ENCODE measurements at places on chromosomes 2 and 18.
A peak's percentile ranks its signal among the peaks of the same experiment; 100 is the strongest.

GRCh38 chr2:170324640-170325046 is 146.7 kb downstream of the MYO3B start:
- DNase-seq, result peak; percentile 2

GRCh38 chr2:15557887-15558311 is 3.2 kb downstream of the NBAS start:
- no peak for DNase-seq

GRCh38 chr2:202718614-202719013 is 83.8 kb downstream of the FAM117B start:
- DNase-seq, result no peak

- DNase-seq, result peak; percentile 12
Measured at GRCh38 chr2:69694894-69695849, 46.8 kb upstream of the ANXA4 start.

GRCh38 chr2:1350111-1350510 is 63.2 kb upstream of the TPO start:
- DNase-seq, result no peak

- peak; percentile 47 for DNase-seq
Measured at GRCh38 chr2:71100195-71100964, 29.6 kb downstream of the MCEE start.

DNA sequence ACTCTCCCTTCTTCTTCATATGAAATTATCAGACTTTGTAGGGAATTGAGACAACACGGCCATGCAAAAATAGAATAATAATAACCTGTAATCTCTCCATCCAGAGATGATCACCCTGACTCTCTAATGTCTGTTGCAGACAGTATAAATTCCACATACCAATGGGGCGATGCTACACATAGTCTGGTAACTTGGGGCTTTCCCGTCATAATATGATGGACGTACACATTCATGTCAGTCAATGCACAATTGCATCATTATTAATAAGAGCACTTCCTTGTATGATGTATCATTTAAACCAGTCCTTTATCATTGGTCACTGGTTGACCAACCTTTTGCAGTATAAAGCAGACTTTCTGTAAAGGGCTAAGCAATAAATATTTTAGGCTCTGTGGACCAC is 39.5 kb upstream of the SCLY start:
- DNase-seq, result no peak

DNA sequence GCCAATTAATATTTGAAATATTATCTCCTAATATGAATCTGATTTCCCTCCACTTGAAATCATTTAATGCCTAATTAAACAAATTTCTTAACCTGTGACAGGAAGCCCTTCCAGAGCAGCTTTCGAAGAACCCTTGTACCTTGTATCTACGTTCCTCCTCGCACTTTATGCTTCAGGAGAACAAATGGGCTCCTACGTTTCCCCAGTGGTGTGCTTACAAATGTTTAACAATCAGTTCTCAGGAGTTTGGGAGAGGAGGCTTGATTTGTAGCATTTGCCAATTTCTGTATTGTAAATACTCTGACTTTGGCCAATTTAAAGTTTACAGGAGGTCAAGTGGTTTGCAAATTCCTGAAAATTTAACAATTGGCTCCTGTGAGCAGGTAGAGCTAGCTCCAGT is 327.8 kb downstream of the THSD7B start:
- no peak for DNase-seq

DNA sequence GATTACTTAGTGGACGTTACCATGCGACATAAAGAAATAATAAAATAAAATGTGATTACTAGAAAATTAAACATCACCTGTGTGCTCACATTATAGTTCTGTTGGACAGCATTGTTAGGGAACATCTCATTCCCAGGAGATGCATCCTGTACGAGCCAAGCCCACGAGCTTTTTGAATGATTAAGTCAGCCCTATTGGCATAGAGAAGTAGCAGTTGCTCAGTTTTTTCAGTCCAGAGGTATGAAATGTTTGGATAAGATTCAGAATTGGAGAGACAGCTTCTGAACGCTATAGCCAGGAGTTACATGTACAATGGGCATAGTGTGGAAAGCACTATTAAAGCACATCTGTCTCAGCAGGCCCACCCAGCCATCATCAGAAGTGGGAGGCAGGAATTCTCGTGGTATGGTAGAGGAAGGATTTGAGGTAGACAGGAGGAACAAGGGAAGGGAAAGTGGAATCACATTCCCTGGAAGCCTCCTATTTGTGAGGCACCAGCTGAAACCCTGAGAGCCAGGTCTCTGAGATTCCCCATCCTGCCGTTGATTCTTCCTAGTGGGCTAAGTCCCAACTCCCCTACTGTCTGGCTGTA is 8.6 kb downstream of the SPATS2L start:
- no peak for DNase-seq

DNA sequence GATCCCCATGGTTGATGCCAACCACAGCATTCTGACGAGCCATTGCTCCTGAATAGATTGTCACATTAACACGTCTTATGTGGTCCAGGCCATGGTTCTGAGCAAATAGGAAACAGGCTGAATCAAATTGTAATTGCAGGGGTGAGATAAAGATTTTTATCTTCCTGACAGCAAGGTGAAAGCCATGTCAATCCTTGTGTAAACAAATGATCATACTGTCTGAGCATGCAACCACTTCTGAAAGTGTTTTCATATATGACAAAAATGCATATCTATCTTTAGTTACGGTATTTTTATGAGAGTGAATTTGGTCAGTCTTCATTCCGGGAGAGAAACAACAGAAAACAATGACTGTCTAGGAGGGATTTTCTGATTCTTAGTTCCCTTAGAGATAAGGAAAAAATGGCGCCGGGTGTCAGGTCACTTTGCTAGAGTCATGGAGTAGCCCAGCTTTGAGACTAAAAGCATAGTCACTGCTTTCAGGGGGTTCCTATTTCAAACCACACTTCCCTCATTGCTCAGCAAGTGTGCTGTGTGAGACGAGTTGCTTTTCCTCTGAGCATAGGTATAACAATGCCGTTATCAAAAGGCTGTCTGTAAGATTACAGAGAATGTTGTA is 958.9 kb downstream of the DCDC2C start:
- DNase-seq, result no peak

DNA sequence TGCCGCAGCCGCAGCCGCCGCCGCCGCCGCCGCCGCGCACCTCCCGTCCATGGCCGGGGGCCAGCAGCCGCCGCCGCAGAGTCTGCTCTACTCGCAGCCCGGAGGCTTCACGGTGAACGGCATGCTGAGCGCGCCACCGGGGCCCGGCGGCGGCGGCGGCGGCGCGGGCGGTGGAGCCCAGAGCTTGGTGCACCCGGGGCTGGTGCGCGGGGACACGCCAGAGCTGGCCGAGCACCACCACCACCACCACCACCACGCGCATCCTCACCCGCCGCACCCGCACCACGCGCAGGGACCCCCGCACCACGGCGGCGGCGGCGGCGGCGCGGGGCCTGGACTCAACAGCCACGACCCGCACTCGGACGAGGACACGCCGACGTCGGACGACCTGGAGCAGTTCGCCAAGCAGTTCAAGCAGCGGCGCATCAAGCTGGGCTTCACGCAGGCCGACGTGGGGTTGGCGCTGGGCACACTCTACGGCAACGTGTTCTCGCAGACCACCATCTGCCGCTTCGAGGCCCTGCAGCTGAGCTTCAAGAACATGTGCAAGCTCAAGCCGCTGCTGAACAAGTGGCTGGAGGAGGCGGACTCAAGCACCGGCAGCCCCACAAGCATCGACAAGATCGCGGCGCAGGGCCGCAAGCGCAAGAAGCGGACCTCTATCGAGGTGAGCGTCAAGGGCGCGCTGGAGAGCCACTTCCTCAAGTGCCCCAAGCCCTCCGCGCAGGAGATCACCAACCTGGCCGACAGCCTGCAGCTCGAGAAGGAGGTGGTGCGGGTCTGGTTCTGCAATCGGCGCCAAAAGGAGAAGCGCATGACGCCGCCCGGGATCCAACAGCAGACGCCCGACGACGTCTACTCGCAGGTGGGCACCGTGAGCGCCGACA is 2.4 kb downstream of the POU3F3 start:
- no peak for DNase-seq

- DNase-seq, result no peak
Measured at GRCh38 chr2:101830555-101830954, 133.0 kb downstream of the MAP4K4 start.

DNA sequence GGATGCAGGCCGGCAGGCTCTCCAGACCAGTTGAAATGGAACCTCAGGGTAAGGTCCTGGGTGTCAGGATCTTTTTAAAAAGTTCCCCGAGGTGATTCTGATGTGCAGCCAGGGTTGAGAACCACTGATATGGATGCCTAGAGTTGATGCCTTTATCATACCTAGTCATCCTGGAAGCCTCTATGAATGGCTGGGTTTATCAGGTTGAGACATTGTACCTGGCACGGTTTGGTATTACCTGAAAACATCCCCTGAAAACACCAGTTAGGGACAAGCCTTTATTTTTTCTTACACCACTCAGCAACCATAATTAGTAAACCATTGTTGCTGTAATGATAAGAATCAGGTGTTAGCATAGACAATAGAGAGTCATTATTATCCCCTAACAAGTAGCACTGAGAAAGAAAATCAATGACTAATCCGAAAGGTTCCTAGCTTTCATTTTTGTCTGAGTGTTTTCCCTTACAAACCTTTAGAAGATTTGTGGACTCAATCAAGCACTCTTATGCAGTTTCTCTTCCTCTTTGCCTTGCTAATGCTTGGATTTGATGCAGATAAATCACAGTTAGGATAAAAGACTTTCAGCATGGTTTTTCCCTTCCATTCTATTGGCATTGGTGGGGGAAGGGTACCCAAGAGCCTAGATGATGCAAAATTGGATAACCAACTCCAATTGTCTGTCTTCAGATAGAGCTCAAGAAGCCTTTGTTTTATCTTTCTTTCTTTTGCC is 116.5 kb upstream of the LYPD6 start:
- no peak for DNase-seq

DNA sequence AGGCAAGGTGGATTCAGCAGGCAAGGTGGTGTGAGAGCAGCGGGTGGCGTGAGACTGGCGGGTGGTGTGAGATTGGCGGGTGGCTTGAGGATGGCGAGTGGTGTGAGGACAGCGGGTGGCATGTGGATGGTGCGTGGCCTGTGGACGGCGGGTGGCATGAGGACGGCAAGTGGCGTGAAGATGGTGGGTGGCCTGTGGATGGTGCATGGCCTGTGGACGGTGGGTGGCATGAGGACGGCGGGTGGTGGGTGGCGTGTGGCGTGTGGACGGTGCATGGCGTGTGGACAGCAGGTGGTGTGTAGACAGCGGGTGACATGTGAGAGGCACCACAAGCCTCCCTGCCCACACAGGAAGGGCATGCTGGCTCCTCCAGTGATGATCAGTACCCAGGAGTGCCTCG is 186.9 kb upstream of the SALL3 start:
- no peak for DNase-seq

DNA sequence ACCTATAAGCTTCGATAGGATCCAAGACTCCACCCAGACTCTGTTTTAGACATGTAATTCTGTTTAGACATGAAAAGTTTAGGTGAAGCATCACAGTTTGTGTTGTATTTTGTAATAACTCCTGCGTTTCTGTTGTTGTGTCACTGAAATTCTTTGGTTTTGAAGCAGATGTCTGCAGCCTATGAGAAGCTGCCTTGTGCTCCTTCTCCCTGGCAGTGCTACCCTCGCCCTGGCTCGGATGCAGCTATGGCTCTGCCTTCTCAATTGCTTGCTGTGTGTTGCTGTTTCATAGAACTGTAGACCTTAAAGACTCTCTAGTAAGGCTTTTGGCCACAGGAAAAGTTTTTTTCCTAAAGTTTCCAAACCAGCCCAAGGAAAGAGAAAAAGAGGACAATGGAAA is 40.2 kb upstream of the ZNF638 start:
- DNase-seq, result no peak

- no peak for DNase-seq
Measured at GRCh38 chr2:68732036-68732932, 2.3 kb upstream of the ARHGAP25 start.

GRCh38 chr2:144233317-144233716 is 286.6 kb downstream of the ZEB2 start:
- no peak for DNase-seq

DNA sequence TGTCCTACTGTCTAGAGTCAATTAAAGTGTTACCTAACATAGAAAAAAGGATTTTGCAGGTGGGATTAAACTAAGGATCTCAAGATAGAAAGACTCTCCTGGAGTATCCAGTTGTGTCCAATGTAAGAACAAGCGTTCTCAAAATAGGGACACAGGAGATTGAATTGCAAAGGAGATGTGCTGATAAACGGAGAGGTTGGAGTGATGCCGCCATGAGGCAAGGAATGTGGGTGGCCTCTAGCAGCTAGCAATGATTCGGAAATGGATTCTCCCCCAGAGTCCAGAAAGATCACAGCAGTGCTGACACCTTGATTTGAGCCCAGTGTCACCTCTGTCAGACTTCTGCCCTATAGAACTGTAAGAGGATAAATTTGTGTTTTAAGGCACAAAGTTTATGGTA is 24.1 kb upstream of the IL1RN start:
- DNase-seq, result no peak

- no peak for DNase-seq
Measured at GRCh38 chr2:120587279-120587996, 148.2 kb upstream of the GLI2 start.

DNA sequence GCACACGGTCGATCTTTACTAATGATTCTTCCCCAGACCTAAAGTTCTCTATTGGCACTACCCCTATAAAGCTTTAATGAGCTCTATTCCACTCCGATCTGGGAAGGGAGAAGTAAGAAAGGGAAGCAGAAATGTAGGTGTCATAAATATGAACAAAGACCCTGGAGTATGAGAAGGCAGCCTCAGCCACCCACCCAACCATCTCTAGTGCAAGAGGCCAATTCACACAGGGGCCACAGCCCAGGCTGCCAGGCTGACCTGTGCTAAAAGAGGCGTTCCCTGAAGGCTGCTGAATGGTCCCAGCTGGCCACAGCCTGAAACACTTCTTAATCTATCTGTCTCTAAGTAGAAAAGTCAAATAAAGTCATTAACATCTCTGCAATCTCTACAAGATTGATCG is 60.1 kb upstream of the ACTR3 start:
- no peak for DNase-seq

DNA sequence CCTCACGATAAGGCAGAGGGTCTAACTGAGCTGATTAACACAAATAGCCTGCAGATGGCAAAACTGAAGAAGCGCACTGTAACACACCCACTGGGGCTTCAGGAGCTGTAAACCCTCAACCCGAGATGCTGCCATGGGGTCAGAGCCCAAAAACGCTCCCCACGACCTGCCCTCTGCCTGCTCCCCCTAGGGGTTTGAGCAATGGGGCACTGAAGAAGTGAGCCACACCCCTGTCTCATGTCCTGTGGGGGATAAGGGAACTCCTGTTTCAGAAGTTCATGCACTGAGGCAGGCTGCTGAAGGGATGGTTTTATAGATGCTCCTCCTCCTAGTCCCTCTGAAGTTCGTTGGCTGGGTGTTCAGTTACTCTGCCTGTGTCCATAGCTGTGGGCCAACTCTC is 105.9 kb upstream of the CELF4 start:
- DNase-seq, result no peak

Measured in fibroblast of the conjunctiva (primary cell).